ENCODE measurements at places on chromosomes 16 and 17. TPM values are rescaled to one million over a fixed set of nuclear protein-coding genes. Genes with fewer than 3 reads are reported as not detected.

Gene KRT31
- not detected for total RNA-seq

Gene MMP2
- 1,246 TPM for total RNA-seq

- DNase-seq, result peak; percentile 39
Measured at GRCh38 chr16:57115514-57116182, 23.3 kb downstream of the CPNE2 start.

GRCh38 chr16:17366299-17366961 is 104.3 kb downstream of the XYLT1 start:
- DNase-seq, result no peak

DNA sequence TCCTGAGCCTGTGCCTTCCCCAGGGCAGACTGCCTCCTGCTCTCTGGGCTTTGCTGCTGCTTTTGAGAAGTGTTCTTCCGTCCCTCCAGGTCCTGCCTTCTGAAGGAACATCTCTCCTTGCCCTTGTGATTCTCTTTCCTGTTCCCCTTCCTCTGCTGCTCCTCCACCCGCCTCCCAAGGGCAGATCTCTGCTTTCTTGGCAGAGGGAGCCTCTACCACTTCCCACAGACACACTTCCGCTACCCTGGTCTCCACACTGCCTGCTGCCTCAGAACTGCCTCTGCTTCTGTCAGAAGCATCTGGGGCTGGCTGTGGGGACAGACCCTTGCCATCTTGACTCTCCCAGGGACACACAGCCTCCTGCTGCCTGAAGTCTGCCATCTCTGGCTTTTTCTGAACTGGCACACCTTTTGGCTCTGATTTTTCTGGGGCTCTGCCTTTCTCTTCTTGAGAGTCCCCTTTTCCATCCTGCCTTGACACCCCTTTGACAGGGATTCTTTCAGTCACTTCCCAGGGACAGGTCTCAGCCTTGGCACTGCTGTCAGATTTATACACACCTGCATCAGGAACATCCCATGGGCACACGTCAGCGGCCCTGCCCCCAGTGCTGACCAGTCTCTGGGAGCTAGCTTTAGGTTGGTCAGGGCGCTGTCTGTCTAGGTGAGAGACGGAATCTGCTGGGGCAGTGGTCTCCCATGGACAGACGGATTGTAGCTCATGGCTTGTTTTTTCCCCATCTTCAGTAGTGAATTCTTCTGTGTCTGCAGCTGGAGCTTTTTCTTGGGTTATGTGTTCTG is 16.6 kb downstream of the GPR179 start:
- no peak for DNase-seq

GRCh38 chr16:86355951-86356350 is 154.4 kb upstream of the FOXF1 start:
- DNase-seq, result no peak

DNA sequence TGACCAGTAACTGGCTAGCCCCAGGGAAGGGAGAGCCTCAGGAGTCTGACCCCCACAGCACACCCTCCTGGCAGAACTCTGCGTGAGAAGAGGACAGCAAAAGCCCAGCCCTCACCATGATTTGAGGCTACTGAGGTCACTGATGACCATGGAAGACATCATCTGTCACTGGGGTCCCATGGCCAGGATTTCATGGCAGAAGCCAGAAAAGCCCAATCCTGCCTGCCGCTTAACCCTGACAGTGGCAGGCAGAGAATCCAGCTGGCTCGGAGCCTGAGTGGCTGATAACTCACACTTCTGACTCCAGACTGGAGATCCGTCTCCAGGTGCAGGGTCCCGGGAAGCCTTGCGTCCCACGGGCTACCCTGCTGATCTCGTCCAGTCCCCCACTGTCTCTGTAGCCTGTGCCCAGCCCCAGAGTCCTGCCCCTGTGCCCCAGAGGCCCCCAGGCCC is 17.5 kb downstream of the GRIN2C start:
- DNase-seq, result no peak

GRCh38 chr16:2077696-2078095 is 29.9 kb downstream of the TSC2 start:
- no peak for DNase-seq

DNA sequence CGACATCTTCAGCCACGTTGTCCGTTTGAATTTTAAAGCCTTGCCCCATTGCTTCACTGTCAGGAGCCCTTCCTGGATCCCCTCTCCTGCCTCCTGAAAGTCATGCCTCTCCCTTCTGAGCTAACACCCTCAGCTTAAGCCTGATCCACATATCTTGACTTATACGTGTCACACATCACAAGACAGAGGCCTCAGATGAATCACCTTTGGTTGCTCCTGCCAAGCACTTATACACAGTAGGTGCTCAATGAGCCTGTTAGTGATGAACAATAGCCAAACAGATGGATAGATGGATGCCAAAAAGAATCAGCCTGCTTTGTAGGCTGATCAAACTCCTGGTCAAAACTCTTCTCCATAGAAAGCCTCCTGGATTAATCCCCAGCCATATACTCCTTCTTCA is 31.8 kb downstream of the PITPNM3 start:
- DNase-seq, result peak; percentile 29

DNA sequence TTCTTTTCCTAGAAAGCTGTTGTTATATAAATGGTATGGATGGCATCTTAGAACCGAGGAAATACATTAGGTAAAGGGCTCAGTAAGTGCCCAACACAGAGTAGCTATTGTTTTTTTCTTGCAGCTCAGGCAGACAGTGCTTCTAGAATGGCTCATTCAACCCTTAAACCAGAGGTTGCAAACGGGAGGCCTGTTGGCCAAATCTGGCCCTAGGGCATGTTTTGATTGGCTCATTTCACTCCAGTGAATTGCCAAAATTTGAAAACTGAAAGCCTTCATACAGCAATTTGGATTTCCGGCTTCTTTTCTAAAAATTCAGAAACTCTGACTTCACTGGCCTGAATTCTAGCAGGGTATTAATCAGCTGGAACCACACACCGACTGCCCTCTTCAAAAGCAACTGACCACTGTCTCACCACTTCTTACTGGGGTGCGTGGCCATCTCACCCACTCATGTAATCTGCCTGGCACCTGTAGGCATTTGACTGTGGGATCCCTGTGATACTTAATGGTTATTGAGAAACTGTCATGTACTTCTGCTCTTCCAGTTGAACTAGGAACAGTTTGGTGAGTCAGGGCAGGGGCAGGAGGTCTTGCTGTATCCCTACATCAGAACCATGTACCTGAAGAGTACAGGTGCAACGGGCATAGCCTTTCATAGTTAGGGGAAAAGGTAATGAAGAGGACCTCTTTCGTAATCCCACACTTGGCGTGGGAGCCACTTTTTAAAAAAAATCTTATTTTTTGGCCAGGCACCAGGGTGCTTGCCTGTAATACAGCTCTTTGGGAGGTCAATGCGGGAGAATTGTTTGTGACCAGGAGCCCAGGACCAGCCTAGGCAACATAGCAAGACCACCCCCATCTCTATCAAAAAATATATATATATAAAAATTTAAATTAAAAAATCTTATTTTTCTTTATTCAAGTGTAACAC is 53.6 kb upstream of the SCNN1B start:
- DNase-seq, result peak; percentile 31

- no peak for DNase-seq
Measured at GRCh38 chr17:21352221-21352980, 23.8 kb upstream of the KCNJ12 start.

- no peak for DNase-seq
Measured at GRCh38 chr17:69078864-69079263, 18.1 kb upstream of the ABCA9 start.

DNA sequence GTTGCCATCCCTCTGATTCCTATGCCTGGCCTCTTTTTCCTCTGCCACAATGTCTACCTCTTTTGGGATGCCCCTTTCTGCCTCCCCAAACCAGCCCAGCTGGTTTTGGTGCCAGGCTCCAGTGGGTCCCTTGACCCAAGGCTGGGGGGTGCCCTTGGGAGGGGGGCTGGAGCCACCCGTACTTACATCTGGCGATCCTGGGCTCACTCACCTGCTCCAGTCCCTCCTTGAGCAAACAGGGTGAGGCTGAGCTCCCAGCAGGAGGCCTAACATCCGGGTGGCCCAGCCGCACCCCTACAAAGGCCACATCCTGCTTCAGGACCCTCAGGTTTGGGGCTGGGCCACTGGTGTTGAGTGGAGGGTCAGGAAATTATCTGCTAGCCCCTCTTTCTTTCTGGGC is 1.2 kb downstream of the ERN2 start:
- DNase-seq, result no peak

Gene AFMID
- total RNA-seq, result 48.5 TPM

DNA sequence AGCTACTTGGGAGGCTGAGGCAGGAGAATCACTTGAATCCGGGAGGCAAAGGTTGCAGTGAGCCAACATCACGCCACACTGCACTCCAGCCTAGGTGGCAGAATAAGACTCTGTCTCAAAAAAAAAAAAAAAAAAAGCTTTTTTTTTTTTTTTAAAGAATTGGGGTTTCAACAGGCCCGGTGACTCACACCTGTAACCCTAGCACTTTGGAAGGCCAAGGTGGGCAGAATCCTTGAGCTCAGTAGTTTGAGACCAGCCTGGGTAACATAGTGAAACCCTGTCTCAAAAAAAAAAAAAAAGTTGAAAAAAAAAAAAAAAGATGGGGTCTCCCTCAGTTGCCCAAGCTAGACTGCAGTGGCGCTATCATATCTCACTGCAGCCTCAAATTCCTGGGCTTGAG is 6.6 kb upstream of the HEXIM2 start:
- DNase-seq, result no peak

GRCh38 chr16:23499801-23500200 is 10.5 kb downstream of the GGA2 start:
- DNase-seq, result no peak

Gene CCL7
- total RNA-seq, result not detected

DNA sequence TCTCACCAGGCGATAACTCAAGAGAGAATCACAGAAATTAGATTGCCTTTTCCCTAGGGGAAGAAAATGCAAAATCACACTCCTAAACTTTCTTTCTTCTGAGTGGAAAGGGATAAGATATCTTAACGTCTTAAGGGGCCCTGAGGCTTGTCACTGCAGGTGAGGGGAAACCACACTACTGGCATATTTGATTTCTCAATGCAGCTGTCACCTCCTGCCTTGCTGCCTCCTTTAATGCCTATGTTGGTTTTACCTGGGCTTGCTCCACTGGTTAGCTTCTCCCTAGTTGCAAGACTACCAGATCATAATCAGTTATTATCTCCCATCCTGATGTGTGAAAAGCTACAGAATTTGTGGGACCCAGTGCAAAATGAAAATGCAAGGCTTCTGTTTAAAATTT is 4.5 kb upstream of the HERPUD1 start:
- no peak for DNase-seq

- no peak for DNase-seq
Measured at GRCh38 chr17:45138911-45139532, 3.5 kb downstream of the ACBD4 start.

Gene BRIP1
- 3.2 TPM for total RNA-seq

- no peak for DNase-seq
Measured at GRCh38 chr17:64092952-64093451, 36.9 kb downstream of the ERN1 start.

Measured in astrocyte (in vitro differentiated cells and primary cell).